NCI-H2081 treated with DMSO at 0.1 percent for 48 hours (cell line): ENCODE measurements at places on chromosomes 13 and 19.

DNA sequence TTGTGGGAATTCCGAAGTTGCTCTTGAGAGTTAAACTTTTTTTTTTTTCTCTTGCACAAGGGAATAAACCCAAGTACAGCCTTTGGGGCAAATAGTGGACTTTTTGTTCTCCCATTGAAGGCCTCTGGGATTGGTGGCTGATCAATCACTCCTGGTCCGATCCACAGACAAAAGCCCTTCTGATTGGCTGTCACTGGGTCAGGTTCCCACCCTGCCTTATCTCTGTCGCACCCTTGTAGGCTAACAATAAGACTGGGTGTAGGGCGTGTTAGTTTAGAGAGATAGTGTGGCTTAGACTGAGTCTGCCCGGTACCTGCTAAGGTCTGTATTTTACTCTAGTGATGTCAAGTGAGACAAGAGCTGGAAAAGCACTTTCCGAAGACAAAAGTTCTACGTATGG, 380.8 kb downstream of the NDFIP2 start:
- no peak for DNase-seq

DNA sequence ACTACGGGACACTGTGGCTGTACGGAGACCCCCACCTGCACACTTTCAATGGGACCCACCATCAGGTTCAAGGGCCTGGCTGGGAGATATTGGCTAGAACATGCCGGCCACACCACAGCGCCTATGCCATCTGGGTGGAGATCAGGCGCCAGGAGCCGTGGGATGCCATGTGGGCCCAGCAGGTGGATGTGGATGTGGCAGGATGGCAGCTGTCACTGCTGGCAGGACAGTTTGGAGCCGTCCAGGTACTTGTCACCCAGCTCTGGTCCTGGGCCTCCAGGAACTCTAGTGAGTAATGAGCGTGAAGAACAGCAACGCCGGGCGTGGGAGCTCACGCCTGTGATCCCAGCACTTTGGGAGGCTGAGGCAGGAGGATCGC, 15.7 kb upstream of the FXYD3 start:
- no peak for DNase-seq

GRCh38 chr19:41192574-41193429, at the start of gene CYP2S1:
Gene CYP2S1, plus strand, starts transcription at chr19:41193219. Its CDS starts 46 bp downstream, at chr19:41193265.
- DNase-seq = no peak

GRCh38 chr19:18377026-18377425, 8.9 kb upstream of the GDF15 start:
- DNase-seq = no peak

DNA sequence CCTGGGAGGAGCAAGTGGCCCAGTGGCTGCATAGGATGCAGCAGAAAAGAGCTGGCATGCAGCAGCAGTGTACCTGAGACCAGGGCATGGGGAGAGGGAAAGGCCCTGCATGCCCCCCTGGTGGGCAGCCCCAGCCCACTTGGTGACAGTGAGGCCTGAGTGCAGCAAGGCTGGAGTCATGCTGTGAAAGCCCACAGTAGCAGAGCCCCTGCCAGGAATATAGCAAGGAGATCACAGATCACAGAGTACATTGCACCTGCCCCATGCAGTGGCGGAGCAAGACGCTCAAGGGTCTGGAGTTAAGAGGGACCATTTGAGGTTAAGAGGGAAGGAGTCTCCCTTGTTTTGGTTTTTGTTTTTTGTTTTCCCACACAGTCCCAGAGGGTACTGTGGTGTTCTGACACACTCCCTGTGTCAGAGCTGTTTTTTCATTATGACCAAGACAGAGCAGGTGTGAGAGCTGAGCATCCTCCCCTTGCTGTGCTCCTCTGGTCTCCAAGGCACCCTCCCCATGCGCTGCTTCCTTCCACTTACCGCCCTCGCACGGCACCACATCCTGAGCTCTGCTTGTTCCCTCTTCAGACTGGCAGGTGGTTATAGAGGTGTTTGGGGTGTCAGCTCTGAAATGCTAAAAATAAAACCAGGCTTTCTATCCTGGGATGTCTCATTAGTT, 85.0 kb upstream of the UBL3 start:
- DNase-seq = no peak

- peak; percentile 9 for DNase-seq
Measured at GRCh38 chr19:4669723-4670480, at the start of gene MYDGF. Gene MYDGF, minus strand, starts transcription at chr19:4670342. Its CDS starts 8 bp downstream, at chr19:4670334.

DNA sequence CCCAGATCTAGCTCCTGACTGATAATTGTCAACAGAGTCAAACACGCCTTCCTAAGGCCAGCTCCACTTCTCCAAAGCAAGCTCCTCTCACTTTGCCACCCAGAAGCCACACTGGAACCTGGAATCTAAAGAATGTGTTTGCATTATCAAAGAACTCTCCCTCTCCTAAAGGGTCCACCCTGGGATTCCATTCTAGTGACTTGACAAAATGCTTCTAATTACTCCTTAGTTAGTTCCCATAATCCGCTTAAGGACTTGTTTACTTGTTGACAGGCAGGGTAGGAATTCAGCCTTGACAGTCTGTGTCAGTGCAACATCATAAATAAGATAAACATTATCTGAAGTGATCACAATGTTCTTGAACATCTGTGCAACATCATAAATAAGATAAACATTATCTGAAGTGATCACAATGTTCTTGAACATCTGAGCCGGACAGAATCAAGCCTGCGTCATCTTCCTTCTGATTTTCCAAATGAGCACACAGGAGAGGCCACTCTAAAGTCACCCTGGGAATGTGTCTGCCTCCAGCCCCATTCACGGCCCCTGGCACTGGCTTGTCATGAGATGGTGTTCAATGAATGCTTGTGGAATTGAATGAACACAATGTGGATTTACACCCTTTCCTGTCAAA, 512.1 kb downstream of the IRS2 start:
- DNase-seq = no peak

- DNase-seq = no peak
Measured at GRCh38 chr13:79936368-79937136, 404.4 kb downstream of the SPRY2 start.

DNA sequence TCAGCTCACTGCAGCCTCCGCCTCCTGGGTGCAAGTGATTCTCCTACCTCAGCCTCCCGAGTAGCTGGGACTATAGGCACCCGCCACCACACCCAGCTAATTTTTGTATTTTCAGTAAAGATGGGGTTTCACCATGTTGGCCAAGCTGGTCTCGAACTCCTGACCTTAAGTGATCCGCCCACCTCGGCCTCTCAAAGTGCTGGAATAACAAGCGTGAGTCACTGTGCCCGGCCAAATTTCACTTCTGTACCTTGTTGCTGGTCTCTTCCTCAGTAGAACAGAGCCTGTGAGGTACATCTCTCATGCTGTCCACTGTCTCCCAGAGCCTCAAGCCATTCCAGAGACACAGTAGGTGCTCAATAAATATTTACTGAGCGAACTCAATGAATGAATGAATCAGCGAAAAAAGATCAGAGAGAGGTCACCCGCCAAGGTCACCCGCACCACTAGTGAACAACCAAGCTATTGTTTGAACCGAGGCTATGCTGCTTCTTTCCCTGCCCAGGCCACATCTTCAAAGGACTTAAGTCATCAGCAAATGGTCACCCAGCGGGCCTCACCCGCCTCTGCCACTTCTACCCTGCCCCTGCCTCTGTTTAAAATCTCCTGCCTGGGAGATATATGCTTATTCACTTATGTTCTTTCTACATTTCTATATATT, 9.3 kb downstream of the TMEM143 start:
- DNase-seq = no peak

- no peak for DNase-seq
Measured at GRCh38 chr19:8208119-8208921, 850 bp upstream of the CERS4 start.

DNA sequence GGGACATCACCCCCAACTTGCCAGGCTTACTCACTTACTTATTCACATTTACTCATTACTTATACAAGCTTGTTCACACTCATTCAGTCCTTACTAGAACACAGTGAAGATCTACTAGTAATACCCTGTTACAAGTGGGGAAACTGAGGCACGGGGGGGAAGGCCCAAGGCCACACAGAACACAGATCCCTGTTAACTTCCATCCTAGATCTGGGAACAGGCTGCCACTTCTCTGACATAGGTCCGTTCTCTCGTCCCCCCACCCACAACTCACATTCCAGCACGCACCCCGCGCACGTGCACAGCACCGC, 1.5 kb upstream of the NRTN start:
- DNase-seq = no peak

DNA sequence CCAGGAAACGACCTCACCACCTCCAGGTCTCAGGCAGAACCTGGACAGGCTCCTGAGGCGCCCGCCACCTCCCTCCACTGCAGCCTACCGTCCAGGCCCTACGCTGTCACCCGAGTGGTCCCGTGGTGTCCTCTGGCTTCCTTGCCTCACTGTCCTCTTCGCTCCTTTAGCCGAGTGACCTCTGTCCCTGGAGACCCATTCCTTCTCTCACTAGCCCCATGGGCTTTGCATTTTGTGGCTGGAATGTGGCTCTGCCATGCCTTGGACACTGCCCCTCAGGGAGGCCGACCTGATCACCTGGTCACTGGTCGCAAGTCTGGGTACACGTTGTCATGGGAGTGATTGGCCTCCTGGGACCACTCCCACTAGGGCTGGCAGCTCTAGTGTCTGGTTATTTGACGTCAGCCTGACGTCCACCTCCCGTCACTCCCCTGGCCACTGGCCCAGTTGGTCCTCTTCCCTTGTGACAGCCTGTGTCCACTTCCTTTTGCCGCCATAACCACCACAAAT, 17.9 kb downstream of the SLC25A42 start:
- no peak for DNase-seq

DNA sequence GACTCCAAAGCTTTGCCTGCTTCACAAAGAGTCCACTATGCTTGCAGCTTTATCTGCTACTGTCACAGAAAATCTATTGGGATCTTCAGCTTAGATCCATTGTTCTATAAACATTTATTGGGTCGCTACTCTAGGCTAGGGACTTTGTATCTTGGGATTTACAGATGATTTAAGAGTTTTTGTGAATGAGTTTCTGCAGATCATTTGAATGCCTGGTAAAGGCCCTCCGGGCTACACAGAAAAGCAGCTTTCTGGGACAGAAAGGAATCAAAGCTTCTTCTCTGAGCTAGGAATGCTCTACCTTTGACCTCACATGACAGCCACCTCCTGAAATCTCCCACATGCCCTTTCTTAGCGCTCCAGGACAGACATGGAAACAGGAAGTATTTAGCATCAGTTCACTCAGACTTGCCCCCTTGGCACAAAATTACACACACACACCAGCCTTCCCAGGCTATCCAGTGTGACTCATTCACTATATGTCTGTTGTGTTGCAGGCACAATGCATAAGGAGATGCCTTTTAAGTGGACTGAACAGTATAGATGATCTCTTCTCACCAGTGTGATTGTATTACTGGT, 492.4 kb downstream of the DACH1 start:
- no peak for DNase-seq

DNA sequence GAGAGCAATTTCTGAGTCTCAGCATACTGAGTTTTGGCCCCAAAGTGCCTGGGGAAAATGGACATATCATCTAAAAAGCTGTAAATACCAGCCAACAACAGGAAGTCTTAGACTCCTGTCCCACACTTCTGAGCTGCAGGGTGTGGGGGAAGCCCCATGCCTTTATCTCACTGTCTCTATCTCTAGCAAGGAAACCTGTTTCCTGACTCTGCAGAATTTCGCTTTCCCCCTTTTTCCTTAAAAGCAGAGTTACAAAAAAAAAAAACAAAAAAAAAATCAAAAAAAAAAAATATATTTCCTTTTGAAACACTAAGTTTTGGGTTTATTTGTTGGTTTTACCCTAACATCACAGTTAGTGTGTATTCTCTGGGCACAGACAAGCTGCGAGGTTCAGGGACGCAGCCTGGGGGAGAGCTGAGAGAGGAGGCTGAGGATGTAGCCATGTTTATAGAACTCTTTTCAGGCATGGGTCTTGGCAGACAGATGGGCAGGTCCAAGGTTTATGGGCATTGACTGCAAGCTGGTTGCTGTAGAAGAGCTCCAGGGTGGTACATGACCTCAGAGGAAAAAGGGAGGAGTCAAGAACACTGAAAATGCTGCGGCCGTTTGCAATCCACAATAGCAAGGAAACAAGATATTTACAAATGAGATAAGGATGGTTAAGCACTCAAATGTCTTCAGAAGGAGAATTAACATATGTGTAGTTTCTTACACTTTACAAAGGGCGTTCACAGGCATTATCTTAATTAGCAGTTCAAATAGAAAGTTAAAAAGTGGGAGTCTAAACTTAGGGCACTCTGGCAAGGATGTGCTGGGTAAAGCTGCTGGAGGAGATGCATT, 4.9 kb downstream of the MBNL2 start:
- no peak for DNase-seq

DNA sequence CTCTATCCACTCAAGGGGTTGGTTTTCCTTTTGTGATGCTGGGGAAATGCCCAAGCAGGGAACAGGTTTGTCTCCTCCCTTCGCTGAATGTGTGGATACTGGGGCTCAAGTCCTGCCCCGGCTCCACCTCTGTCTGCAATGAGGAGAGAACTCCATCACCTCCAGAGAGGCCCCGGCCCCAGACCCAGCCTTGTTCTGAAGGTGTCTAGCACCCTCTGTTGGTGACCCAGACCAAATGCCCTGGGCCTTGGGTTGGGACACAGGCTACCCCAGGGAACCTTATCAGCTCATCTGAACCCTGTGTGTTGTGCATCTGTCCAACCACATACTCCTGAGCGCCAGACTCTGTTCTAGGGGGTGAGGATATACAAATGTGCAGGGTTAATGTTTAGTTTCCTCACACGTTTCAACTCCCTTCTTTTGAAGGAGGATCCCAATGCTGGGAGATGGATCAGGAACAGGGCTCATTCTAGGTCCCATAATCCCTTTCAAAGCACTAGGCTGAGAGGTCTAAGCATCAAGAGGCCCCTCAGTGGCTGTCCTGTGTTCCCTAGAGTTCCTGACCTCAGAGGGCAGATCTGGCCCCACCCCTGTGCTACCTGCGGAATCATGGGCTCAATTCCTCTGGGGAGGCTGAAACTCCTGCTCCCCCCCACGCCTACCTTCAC, 112.5 kb upstream of the SLC7A1 start:
- no peak for DNase-seq

DNA sequence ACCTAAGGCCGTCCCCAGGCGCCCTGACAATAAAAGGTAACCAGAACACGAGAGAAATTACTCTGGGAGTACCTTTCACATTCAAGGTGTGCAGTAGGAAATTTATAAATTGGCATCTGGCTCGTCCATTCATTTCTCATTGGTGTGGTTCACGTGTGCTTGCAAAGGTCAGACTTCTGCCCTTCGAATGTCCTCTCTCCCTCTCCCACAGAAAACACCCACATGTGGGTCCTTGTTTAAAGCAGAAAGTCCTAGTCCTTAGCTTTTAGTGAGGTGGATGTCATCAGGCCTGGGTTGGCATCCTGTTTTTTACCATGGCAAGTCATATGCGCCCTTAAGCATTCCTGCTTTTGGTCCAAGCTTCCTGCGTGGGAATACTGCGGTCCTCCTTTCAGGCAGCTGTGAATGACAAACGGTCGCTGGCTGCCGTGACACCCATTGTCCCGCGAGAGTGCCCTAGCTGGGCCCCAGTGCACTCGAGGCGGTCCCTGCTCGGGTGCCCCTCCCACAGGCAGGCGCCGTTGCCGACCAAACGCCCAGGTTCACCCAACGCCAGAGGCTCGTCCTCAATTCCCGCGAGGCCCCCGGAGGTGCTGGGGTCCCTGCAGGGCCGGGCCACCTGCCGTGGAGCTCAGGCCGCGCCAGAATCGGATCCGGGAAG, at the start of gene NUDT19:
NUDT19 (plus strand) TSS at position 531 of the 661 bp plus-strand sequence. CDS start 140 bp downstream, outside the sequence.
- DNase-seq = peak; percentile 14

- DNase-seq = no peak
Measured at GRCh38 chr13:112522578-112522977, 65.4 kb downstream of the TUBGCP3 start.

- DNase-seq = no peak
Measured at GRCh38 chr19:48946463-48947257, 8.0 kb upstream of the BAX start.
